Amniotic stem cell (primary cell): ENCODE measurements at places on chromosomes 16 and 17.

GRCh38 chr17:20989991-20990855, 52.6 kb downstream of the USP22 start:
- DNase-seq, result no peak

DNA sequence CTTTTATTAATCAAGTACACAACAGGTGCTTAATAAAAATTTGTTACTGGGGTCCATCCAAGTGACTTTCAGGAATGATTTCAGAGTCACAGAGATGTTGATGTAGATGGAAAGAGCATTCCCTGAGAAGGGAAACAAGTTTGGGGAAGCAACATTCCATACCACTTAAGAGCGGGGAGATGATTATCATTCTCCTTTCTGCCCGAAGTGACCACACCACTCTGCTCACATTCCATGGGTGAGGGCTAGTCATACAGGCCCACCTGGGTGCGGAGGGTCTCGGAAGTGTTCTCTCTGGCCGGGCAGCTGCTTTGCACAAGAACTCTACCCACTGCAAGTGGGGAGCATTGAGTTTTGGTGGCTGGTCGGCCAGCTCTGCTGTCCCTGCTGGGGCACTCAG, 231.4 kb downstream of the SNX29 start:
- no peak for DNase-seq

- DNase-seq, result no peak
Observed at GRCh38 chr16:5861241-5861640, 763.6 kb upstream of the EEF2KMT start.

GRCh38 chr17:44362949-44363612, 572 bp downstream of the FAM171A2 start:
- DNase-seq, result no peak
